Adrenal gland (tissue), 19 donors: ENCODE measurements at places on chromosomes 5 and 9. TPM values are rescaled to one million over a fixed set of nuclear protein-coding genes. Genes with fewer than 3 reads are reported as not detected.

GRCh38 chr9:84146893-84147710 lies 166.5 kb downstream of the RMI1 start:
- DNase-seq = no peak

DNA sequence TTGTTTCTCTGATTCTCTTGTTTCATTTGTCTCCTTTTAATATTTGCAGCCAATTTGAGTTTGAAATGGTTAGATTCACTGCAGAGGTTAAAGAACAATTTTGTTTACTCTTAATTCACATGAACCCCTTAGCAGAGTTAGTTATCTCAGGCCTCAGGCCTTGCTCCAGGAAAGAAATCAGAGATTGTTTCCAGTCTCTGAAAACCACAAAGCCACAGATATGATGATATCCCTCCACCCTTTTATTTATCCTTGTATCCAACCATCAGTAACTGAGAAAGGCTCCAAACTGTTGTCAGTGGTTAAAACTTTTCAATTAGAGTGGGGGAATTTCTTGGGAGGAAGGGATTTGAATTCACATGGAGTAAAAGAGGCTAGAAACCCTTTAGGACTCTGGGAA lies 406.0 kb upstream of the DMAC1 start:
- DNase-seq = no peak

DNA sequence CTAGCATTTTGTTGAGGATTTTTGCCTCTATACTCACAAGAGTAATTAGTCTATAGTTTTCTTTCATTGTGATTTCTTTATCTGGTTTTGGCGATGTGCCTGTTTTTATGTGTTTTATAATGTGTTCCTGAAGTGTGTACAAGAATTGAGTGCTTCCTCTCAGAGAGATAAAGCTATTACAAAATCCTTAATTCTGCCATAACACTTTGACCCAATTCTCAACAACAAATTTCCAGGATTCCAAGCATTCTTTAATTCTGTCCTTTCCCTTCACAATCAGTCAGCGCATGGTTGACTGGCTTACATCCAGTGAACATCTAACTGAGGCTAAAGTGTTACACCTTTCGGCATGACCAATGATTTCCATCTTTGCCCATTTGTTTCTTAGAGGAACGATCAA lies 282.9 kb upstream of the MVB12B start:
- no peak for DNase-seq

DNA sequence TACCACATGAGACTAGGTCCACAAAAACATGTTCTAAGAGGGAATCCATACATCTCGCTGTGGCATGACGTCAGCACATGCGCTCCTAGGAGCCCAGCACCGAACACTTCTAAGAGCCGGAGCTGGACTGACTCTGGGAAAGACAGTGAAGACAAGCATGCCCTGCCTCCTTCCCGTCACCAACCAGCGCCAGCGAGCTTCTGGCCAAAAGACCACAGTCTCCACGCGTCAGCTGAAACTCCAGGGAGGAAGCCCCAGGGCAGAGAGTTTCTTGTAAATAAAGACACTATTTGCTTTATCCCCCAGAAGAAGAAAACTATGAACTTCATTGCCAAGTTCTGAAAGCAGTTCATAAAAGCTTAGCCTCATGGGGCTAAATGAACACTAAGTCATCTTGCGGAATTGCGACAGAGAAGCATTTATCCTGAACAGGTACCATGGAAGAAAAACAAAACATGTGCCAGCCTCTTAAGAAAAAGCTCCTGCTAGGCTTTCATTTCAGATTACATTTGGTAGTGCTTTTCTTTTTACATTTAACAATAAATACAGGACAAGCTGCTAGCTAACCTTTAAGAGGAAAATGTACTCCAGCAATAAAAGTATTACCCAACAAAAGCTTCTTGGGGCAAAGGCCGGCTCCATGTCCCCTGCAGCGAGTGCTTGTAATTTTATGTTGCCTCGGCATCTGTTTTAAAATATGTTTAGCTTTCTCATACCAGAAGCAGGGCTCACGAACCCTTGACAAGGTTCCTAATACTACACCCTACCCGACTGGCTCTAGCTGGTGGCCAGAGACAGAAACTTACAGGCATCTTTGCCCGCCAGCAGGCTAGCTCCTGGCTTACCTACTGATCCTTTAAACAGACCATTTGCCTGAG lies 96.5 kb downstream of the PRRT1B start:
- DNase-seq = no peak

DNA sequence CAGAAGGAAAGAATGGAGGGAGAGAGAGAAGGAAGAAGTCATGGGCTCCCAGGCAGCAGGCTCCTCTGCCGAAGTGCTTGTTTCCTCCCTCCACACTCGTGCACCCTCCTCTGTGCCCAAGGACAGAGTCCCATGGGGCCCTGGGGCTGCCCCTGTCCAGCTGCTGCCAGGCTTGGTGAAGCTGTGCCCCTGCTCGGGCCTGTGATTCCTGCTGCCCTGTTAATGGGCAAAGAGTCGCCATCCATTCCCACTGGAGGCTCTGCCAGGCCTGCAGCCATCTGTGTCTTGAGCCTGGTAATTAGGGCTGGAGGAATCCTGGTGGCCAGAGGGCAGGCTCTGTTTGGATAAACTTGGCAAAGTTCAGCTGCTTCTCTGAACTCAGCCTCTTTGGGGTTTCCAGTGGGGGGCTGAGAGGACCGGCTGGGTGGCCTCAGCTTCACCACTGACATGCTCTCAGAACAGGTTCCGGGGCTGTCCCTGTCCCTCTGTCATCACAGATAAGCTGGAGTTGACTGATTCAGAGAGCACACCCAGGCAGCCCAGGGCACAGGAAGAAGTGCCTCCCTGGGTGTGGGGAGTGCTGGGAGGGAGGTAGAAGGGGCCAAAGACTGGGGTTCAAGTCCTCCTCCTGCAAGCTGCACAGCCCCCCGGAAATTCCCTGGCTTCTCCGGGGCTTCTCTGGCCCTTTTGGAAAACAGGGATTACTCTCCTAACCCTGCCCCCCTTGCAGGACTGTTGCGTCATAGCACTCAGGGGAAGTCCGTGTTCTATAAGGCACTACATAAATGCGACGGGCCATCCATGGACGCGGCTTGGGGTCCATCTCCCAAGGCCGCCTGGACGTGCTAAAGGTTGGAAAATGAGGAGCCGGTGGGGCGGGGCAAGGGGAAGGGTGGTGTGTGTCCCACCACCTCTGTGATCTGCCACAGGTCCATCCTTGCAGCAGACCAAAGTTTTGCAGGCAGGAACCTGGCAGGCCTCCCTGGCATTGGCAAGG lies 154.8 kb downstream of the PAX5 start:
- DNase-seq = no peak

DNA sequence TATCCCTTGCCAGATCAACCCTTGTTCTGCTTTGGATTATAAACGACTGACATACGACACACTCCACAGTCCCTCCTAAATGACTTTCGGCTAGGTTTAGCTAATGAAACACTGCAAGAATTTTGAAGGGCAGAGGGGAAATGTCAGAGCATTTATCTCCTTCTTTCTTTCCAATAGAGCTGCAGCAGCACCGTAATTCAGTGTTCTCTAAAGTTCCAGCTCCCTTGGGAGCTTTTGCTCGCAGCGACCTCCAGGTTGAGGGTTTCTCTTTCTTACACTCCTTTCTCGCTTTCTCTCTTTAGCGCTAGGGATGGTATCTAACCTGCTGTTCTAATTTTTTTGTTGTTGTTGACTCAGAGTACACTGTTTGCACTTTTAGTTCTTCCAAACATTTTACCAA lies 467.1 kb upstream of the ST8SIA4 start:
- no peak for DNase-seq

- DNase-seq = no peak
Observed at GRCh38 chr9:16484744-16485143, 385.7 kb downstream of the BNC2 start.

DNA sequence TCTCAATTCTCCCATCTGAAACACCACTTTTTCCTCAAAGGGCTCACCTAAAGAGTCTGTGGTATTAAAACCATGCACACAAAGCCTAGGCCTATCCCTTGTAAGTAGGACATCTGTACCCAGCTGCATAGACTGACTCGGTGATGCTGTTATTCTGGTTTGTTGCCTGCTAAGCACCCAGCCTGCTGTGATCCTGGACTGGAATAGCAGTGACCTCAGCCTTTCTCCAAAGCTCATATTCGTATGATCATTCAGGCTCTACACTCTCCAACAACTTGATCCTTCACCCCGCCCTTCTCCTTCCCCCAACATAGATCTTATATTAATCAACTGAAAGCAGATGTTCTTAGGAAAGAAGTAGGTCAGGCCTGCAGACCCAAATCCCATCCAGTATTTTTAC lies 81.4 kb upstream of the WWC1 start:
- no peak for DNase-seq

DNA sequence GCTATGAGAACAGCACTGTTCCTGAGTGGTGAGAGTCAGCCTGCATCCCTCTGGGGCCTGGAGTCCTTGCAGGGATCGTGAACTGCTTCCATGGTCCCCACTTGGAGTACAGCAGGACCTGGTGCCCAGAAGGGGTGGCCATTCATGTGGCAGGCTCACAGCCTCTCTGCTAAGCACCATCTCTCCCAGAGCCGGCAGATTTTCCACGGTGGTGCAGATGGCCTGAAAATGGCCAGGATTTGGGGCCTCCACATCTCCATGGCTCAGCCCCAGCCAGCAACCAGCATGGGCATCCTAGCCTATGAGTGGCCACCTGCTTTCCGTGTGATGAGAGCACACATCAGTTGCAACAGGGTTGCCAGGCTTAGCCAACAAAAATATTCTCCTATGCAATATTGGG lies 33.9 kb upstream of the SEMA4D start:
- DNase-seq = no peak

DNA sequence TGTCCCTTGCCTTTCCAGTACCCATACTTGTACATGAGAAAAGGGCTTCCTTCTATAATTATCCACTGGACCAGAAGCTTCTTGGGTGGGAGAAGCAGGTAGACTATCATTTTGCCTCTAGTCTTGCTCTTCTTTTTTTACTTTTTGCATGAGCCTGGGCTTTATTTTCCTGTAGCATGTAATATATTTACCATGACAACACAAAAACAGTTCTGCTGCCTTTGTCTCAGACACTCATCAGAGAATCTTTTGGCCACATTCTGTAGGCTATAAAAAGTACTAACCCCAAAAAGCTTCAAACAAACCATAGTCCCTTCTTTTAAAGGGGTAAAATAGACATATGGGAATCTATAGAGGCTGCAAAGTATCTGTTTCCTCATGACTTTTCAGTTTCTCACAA lies 339.2 kb upstream of the PIK3R1 start:
- no peak for DNase-seq

DNA sequence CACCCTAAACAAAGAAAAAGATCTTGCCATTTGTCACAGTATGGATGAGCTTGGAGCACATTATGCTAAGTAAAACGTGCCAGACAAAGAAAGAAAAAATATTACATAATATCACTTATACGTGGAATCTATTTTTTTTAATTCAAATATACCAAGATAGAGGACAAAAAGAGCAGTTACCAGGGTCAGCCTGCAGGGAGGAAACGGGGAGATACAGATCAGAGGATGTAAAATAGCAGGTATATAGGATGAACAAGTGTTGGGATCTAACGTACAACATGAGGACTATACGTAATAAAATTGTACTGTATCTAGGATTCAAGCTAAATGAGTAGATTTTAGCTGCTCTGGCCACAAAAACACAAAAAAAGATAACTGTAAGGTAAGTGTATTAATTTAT lies 247.5 kb downstream of the TMEM161B start:
- no peak for DNase-seq

- DNase-seq = no peak
Observed at GRCh38 chr5:132907161-132907560, 33.7 kb downstream of the LEAP2 start.

DNA sequence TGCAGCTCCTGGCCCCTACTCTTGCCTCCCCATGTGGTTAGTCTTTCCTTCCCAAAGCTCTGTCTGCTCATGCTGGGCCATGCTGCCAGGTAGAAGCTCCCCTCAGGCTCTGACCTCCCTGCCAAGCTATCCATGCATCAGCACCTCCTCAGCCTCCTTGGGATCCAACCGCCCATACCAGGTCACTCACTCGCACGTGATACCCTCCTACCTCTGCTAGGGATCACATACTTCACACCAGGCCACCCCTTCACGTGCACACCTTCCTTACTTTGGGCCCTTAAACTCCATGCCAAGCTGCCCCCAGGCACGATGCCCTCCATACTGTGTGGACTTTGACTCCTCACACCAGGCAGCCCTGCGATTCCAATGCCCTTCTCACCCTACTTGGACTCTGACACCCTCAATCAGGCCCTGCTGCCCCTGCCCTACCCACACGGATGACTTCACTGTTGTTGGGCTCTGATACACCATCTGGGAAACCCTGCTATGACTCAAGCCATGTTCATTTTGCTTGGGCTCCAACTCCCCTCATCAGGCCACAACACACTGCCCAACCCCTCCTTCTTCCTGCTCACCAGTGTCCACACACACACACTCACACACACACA lies 34.1 kb downstream of the ZNF483 start:
- DNase-seq = no peak

- peak; percentile 94 for DNase-seq
Observed at GRCh38 chr5:141846031-141846430, 32.2 kb downstream of the PCDH1 start.

DNA sequence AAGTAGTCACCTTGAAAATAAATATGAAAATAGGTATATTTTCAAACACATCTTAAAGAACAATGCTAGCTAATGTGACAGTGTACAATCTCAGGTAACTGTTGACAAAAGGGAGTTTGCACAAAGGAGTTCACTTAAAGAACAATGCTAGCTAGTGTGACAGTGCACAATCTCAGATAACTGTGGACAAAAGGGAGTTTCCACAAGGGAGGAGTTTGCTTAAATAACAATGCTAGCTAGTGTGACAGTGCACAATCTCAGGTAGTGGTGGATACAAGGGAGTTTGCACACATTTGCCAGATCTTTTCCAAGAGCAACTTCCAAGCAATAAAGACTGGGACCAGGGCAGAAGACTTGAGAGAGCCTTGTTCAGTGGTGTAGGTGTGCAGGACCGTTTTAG lies 442.9 kb upstream of the FTMT start:
- DNase-seq = no peak

IFNW1 gene
- total RNA-seq = not detected

HAPLN1 gene
- not detected for total RNA-seq

KCTD16 gene
- total RNA-seq = 1.2 TPM

PNPLA7 gene
- total RNA-seq = 16.0 TPM

C9orf153 gene
- not detected for total RNA-seq

LSM11 gene
- 6.7 TPM for total RNA-seq

SPINK14 gene
- not detected for total RNA-seq

PGGT1B gene
- 25.1 TPM for total RNA-seq

THBS4 gene
- 2.3 TPM for total RNA-seq
